ENCODE measurements at places on chromosomes 7 and 10.

- no peak for DNase-seq
Measured at GRCh38 chr10:78623578-78624215, 445.1 kb upstream of the ZMIZ1 start.

DNA sequence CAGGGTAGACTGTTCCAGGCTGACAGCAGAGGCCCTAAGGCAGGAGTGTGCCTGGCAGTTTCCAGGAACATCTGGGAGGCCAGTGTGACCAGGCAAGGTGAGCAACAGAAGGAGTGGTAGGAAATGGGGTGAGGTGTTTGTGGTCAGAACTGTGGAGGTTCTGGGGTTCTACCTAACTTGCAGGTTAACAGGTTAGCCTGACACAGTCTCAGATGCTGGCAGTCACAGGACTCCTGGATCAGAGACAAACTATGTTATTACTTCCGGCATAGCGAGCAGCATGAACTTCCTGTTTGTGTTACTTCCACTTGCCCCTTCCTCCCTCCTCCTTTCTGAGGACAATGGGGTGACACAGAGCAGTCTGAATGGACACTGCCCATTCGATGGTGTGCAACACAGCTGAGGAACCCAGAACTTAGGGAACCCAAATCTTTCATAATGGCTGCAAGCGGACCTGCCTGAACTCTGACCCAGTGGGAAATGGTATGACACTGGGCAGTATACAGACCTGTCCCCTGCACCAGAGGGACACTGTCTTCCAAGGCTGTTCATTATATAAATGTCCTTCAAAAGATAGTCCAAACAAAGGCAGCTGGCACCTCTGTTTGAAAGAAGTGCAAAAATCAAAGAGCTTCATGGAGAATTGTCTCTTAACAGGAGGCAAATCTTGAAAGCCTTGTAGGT lies 3.9 kb upstream of the SAR1A start:
- no peak for DNase-seq

- DNase-seq = no peak
Measured at GRCh38 chr10:51668336-51668689, 31.1 kb downstream of the CSTF2T start.

- no peak for DNase-seq
Measured at GRCh38 chr7:117562759-117563158, 82.9 kb downstream of the CFTR start.

DNA sequence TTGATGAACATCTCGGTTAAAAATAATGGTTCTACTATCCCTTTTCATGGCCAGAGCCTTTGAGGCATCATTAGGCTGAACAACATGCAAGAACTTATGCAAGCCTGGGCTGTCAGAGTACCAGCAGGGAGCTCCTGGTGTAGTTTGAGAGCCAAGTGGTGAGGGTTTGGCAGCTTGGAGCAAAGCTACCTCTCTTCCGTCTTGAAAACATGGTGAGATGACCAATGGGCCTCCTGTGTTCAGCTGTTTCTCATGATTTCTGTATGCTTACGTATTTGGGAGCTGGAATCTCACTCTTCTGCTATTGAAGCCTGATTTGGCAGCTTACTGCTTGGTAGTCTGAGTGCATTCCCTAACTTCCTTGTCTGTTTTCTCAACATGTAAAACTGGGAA lies 150.4 kb downstream of the CXCL12 start:
- no peak for DNase-seq

DNA sequence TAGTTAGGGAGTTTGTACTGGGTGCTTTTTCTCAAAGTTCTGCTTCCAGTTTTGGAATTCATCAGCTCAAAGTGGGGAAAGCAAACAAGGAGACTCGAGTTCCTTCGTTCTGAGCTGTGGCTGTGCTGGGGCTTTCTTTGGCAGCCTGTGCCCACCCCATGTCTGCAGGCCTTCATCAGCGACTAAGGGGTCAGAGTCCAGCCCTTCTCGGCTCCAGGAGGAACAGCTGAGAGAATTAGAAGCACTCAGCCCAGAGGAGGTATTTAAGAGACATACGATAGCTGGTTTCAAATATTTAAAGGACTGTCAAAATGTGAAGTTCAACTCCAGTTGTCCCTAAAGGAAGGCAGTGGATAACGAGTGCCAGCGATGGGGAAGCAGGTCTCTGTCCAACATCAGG lies 41.3 kb downstream of the SH3PXD2A start:
- no peak for DNase-seq

GRCh38 chr7:51154201-51154600 lies 162.4 kb downstream of the COBL start:
- no peak for DNase-seq

GRCh38 chr7:92633211-92633906 lies 43.2 kb upstream of the FAM133B start:
- DNase-seq = peak; percentile 96

DNA sequence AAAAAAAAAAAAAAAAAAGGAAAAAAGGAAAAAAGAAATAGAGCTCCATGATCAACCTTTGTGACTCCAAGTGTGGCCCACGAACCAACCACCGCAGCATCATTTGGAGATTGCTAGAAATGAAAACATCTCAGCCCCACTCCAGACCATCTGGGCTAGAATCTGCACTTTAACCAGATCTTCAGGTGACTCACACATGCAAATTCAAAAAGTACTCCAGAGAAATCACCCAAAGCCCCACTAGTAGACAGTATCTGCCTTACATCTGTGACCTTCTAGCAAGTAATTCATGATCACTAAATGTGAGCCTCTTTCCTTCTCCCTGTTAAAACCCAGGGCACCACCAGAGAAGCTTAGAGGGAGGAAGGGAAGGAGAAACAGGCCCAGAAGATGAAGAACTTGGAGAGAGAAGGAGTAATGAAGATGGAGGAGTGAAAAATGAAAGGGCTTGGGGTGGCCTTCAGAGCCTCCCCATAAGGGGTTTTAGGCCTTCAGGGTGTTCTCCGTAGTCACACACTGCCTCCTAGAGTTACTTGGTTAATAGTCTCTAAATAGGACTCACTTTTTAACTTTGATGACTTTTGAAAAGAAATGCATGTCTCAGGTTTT lies 94.0 kb downstream of the SLC37A3 start:
- peak; percentile 23 for DNase-seq

DNA sequence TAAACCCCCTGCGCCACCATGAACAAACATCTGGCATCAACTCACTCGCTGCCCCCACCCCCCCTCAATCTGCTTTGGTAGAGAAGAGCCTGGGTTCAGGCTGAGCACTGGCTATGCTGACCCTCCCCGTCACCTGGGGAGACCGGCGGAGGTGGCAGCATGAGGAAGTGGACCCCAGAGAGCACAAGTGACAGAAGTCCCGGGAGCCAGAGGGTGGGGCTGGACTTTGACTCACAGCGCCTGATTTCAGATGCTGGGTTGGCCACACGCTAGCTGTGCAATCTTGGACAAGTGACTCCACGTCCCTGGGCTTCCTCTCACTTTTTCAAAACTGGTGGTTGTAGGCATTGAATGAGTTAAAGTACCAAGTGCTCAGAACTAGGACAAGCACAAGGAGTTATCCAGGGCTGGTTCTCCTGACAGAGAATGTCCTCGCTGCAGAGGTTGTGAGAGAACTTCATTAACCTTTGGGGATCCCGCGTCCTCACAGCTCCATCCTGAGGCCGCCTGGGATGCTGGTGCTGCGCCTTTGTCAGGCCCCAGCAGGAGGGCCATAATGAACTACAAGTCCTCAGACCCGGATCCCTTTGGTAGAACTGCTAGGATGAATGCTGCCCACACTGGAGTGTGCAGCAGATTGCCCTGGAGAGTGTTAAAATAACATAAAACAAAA lies 48.8 kb upstream of the RASGEF1A start:
- DNase-seq = no peak

DNA sequence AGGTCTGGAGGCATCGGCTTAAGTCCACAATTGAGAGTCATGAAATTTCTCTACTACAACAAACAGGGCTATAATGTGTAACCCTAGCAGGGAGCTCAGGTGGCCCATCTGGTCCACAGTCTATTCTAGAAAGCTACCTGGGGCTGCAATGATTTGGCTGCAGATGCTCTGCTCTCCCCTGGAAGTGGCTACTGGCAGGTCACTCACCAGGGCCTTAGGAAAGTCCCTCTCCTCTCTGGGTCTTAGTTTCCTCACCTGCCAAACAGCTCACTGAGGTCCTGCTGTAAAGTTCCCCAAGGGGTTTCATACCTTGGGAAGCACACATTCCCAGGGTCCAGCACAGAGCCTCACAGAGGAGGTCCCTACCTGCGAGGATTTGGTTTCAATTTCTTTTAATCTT lies 2.5 kb downstream of the IGFBP3 start:
- DNase-seq = no peak

GRCh38 chr7:1447551-1448244 lies 11.6 kb downstream of the MICALL2 start:
- no peak for DNase-seq

DNA sequence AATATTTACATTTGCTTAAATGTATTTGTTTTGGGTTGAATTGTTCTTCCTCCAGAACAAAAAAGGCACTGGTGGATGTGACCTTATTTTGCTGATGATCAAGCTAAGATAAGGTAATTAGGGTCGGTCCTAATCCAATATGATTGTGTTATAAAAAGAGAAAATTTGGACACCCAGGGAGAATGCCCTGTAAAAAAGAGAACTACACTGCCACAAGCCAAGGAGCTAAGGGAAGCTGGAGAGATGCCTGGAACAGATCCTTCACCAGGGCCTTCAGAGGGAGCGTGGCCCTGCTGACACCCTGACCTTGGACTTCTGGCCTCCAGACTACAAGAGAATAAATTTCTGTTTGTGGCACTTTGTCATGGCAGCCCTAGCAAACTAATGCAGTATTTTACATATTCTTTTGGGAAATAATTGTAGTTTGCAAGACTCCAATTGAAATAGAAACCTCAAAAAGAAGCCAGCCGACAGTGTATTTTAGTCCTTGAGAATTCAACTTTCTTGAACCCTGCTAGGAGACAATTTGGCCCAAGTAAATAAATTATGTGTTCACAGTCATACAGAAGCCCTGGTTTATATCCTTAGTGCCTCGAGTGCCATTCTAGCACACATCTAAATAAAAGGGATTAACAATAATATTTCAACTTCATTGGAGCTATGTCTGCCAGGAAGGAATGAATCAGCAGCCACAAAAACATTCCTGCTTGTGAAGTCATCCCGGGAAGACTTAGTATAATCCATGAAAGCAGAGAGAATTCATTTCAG lies 164.6 kb downstream of the PKD1L1 start:
- DNase-seq = no peak

GRCh38 chr10:31318382-31318853 lies 598 bp upstream of the ZEB1 start:
- DNase-seq = peak; percentile 92

GRCh38 chr10:8275911-8276310 lies 221.4 kb downstream of the GATA3 start:
- DNase-seq = no peak

GRCh38 chr7:3606436-3606835 lies 305.4 kb downstream of the SDK1 start:
- no peak for DNase-seq

GRCh38 chr10:124285587-124286527 lies 132.9 kb downstream of the OAT start:
- DNase-seq = no peak

GRCh38 chr7:122709930-122710646 lies 7.4 kb upstream of the RNF148 start:
- DNase-seq = no peak

DNA sequence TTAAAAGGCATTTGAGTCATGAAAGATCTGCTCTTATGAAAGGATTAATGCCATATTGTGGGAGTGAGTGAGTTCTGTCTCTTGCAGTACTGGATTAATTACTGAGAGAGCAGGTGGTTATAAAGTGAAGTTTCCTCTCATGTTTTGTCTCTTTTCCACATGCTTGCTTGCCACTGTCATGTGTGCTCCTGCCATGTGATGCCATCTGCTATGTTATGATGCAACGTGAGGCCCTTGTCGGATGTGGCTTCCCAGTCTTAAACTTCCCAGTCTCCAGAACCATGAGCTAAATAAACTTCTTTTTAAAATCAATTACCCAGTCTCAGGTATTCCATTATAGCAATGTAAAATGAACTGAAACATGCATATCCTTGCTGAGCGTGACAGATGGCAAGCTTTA lies 22.7 kb upstream of the TCTN3 start:
- DNase-seq = no peak

- DNase-seq = peak; percentile 45
Measured at GRCh38 chr10:29554660-29555059, 80.1 kb downstream of the SVIL start.

DNA sequence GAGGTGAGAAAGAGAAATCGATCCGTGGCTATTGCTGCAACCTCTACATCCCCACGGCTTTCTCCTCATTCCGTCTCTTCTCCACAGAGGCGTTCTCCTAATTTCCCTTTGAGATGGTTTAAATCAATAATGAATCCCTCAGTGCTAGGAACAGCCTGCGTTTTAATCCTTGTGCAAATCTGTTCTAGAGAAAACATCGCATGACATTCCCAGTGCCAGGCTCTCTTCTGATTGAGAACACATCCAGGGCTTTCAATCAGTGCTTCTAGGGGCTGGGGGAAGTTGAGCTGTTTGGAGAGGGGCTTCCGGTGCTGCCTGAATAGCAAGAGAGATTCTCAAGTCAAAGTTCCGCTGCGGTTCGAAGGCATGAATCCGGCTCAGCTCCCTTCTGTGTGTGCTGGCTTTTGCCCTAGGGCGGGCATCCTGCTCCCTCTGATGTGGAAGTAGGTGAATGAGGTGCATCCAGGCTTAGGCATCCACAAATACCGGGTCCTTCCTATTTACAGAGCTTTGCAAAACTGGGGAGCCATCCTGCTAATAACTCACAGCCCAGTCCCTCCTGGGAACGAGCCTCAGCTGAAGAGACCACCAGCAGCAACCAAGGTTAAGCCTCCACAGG lies 62.8 kb downstream of the CHST15 start:
- DNase-seq = no peak

DNA sequence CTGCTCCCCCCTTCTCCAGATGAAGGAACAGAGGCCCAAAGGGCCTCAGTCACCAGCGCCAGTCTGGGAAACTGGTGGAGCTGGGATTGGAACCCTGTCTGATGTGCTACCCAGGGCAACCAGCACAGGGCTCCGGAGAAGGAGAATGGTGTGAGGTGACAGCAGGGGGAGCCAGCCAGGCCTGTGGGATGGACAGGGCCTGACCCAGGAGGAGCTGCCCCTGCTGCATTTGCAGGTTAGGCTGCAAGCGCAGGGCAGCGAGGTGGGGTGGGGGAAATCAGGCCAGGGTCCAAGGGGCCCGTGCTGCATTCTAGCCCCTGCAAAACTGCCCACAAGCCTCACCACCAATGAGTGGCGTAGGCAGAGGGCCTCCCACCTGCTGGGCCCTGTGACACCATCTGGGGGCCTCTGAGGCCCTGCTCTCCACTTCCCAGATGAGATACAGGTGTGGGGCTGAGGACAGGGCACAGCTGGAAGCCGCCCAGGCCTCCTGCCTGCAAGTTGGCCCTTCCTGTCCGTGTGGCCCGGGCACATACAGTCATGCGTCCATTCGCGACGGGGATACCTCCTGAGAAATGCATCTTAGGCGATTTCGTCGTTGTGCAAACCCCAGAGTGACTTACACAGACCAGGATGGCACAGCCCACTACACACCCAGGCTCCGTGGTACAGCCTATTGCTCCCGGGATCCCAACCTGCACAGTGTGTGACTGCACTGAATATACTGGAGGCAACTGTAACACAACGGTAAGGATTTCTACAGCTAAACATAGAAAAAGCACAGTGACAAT lies 45.3 kb downstream of the RASGEF1A start:
- DNase-seq = peak; percentile 38
